ENCODE measurements at places on chromosomes 5 and 9.

GRCh38 chr5:179362355-179362754, 17.1 kb upstream of the ADAMTS2 start:
- DNase-seq = no peak

GRCh38 chr9:122158202-122158601, 1.4 kb downstream of the NDUFA8 start:
- no peak for DNase-seq

- no peak for DNase-seq
These were observed 85.0 kb downstream of the PSD2 start for GRCh38 chr5:139880416-139881142.

- DNase-seq = no peak
These were observed 37.7 kb downstream of the ASS1 start for GRCh38 chr9:130482463-130482862.

- DNase-seq = no peak
These were observed 106.3 kb downstream of the DAPK1 start for GRCh38 chr9:87603854-87604490.

DNA sequence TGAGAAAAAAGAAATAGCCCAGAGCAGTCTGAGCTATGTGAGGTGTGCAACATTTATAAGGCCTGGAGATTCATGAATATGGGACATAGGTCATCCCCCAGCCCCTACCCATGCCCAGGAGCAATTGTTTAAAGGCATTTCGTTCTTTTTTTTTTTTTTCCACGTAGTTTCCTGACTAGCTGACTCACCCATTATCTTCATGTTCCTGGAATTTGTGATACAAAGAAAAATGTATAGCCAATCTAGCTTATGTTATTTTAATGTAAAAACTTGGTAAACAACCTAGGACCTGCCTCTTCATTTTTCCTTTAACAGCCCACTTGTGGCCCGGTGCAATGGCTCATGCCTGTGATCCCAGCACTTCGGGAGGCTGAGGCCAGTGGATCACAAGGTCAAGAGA, 81.3 kb downstream of the OSTF1 start:
- DNase-seq = no peak

DNA sequence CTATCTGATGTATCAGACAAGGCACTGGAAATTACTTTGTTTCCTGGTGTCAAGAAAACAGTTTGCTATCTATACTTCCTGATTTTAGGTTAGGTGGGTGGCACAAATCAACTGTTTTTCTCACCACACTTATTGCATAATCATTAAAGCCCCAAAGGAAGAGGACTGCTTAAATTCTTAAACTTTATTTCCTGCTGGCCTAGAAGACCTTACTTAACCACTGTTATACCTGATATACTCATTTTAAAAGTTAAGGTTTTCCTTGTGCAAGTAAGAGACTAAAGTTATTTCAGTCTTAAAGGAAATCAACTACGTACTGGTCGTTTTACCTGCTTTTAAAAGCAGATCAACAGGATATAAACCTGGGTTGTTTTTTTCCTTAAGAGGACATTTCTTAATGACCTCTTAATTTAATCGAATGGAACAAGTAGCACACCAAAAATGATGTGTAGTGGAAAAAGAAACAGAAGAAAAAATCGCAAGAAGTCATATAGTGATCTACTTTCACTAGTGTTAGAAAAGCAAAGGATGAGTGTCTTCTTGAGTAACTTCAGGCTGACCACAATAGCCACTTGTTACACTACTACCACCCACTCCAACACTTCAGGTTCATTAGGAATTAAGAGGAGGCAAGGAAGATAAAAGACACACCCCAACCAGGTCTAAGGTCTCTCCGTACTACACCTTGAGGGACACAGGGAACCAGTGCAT, 974 bp downstream of the CLINT1 start:
- DNase-seq = no peak

DNA sequence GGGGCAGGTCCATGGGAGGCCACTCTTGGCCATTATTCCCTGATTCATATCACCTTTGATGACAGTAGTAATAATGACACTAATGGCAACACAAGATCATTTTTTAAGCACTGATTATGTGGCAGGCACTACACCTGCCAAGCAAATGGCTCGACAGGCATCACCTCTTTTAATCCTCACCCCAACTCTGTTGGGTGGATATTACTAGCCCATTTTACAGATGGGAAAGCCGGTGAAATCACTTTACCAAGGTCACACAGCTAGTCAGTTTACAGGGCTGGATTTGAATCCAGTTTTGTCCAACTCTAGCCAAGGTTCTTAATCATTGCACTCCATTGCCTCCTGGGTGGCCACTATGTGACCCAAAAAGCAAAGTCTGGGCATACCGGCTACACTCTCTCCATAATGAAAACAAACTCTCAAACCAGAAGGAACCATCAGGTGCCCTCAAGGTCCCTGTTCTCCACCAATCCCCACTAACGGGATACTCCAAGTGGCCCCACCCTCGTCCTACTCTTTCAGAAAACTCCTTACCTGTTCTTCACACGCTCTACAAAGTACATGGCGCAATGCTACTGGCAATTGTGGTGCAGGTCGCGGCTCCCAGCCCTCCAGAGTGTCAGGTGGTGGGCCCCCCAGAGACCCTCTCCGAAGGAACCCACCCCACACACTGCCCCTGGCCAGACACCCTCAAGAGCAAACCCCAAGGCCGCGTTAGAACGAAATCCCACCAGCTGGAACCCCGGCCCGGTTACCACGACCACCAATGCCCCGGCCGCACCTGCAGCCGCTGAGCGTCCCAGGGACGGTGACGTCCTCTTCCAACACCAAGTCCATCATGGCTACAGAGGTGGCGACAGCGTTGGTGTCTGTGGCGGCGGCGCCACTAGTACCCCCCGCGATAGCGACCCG, 572 bp downstream of the CDK5RAP2 start:
- DNase-seq = no peak

DNA sequence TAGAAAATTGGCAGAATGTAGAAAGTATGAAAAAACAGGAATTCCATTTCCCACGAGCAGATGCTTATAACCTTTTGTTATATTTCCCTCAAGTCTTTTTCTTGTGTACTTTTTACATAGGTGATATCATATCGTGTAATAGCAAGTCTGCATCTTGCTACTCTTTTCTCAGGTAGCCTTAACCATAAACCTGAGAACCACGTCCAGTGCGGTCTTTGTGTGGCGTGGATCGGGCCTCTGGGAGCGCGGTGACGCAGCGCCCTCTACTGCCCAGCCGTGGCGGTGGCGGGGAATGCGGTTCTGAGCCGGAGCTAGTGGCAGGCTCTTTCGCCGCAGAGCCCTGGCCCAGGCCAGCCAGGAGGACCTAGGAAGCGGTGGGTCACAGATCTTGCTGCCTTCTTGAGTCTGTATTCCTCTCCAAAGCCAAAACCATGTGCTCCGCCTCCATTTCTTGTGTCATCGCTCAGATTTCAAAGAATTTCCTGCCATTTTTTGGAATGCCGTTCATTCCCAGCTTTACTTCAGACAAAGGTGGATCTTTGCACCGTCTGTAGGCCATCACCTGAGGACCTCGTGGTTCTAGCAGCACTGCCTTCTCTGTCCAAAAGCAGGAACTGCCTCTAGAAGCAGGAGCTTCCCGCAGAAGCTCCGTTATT, 71.9 kb downstream of the MVB12B start:
- no peak for DNase-seq

- DNase-seq = no peak
These were observed 270.4 kb upstream of the TARS1 start for GRCh38 chr5:33170411-33170810.

Data from coronary artery (tissue), 2 donors.